Effector CD4-positive, alpha-beta T cell (primary cell): ENCODE measurements at places on chromosomes 7 and 10.

DNA sequence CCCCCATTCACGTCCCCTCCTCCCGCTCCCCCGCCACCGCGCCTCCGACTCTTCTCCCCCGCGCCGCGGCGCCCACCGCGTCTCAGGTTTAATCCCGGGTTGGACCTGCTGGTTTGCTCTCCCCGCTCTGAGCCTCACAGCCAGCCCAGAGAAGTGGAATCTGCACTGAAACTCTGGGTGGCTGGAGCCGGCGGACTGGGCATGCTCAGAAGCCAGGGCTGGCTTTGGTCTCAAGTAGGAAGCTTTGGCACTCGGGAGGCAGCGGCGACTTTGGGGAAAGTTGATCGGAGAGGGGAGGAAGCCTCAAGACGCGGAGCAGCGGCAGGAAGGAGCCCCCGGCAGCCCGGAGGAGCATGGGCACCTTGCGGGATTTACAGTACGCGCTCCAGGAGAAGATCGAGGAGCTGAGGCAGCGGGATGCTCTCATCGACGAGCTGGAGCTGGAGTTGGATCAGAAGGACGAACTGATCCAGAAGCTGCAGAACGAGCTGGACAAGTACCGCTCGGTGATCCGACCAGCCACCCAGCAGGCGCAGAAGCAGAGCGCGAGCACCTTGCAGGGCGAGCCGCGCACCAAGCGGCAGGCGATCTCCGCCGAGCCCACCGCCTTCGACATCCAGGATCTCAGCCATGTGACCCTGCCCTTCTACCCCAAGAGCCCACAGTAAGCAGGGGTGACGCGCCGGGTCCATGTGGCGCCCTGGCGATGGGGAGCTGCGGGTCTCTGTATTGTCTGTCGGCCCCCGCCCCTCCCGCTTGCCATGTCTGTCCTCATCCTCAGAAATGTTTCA lies at the start of gene PRKG1:
Gene PRKG1 (plus strand): TSS at position 250 of the 791 bp plus-strand sequence.
- no peak for DNase-seq

DNA sequence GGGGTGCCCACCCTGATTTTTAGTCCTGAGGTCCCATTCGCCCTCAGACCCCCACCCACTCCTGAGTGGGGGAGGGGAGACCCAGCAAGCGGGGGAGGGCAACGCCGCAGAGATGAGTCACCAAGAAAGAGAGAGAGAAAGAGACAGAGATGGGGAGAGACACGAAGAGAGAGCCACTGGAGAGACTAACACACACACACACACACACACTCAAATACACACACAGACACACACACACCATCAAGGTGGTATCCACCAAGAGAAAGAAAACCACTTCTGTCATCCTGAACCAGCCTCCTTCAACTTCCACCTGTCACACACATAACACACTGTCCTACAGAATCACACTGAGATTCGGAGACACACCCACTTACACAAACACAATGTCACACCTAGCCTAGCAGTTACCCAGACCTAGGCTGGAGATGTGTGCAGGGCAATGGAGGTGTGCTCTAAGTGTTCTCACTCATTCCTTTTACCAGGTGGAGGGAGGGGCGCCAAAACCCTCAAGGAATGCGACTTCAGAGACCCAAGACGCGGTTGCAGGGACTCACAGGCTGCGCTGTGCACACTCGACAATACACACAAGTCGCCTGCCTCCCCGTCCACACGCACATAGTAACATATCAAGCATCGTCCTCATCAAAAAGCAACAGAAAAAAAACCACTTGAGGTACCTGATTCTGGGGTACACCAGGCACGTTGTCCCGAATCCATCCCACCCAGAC lies 3.9 kb upstream of the VGF start:
- no peak for DNase-seq

DNA sequence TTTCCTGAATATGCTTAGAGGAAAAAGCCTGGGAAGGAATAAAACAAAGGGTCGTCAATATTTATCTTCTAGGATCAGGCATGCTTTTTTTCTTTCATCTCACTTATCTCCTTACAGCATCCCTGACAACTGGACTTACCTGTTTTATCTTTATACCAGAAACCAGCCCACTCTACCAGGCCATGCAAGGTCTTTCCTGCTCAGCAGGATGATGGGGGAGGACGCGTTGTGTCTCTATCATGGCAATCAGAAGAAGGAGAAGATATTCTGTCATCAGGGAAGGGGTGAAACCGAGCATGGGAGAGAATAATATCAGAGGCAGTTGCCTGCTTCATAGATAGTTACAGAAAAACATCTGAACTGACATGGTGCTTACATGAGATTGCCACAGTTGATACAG lies 445.6 kb downstream of the DPP6 start:
- no peak for DNase-seq

DNA sequence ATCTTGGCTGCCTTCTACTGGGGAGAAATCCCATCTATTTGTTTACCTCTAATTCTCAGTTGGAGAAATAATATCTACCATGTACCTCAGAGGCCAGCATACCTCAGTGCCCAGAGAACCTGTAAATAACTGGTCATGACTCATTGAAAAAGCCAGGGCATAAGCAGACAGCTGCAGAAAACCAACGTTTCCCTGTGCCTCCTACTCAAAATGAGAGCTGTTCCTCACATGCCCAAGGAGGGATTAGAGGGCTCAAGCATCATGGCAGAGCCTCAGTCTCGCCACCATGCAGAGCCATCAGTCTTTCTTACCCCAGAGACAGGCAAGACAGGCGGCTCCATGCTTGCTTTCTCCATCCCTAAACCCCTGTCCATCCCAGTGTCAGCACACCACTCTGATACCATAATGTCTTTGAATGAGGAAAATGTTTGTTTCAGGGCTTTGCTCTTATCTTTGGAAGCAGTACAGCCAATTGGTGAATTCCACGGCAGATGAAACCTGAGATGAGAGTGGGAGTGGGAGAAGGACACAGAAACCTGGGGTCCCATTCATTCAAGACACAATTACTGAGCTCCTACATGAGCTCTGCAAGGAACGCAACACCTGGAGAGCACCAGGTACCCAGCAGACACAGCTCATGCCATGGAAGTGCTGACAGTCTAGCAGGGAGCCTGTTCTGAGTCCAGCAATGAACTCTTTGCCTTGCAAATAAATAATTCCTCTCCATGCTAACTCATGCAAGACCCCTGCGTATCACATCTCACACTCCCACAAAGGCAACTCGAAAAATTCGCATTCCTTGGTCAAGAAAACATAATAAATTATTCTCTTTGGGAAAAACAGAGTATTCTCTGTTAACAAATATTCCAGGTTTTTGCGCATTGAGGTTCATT lies 21.1 kb downstream of the PON1 start:
- no peak for DNase-seq
